ENCODE measurements at places on chromosomes 6 and 20.

DNA sequence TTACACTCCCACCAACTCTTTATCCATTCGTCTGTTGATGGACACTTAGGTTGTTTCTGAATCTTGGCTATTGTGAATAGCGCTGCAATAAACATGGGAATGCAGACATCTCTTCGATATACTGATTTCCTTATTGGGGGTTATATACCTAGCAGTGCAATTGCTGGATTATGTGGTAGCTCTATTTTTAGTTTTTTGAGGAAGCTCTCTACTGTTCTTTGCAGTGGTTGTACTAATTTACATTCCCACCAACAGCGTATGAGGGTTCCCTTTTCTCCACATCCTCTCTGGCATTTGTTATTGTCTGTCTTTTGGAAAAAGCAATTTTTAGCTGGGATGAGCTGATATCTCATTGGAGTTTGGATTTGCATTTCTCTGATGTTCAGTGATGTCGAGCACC is 4.6 kb upstream of the PFDN4 start:
- no peak for DNase-seq

GRCh38 chr20:38175304-38176180 is 10.5 kb upstream of the TGM2 start:
- no peak for DNase-seq

- DNase-seq: peak; percentile 64
These were observed 28.5 kb upstream of the TMEM14A start for GRCh38 chr6:52642368-52642767.

DNA sequence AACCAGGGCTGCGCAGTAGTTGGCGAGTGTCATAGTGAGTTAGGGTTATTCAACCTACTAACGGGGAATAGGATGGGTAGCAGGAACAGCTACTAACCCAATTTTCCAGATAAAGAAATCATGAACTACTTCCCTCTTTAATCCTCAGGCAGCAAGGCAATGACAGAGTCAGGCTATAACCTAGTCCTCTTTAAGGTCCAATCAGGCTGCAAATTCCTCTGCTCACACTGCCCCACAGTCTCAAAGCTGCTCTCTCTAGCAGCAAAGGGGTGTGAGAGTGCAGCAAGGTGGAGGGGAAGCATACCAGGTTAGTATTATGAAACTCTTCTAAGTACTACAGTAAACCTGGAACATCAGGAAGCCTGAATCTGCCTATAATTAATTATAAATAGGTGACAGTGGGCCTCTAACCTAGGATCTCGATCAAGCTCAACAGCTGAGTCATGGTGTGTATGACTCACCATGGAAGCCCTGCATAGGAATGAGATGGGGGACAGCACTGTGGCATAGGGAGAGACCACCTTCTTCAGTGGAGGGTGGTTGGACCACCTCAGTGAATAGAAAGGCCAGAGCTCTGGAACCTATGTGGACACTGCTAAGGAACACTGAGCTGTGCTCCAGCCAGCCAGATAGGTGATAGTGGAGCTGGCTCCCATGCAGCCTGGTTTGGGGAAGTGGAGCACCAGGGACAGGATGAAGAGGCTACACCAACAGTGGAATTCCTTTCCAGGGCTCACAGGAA is 7.9 kb downstream of the PEX6 start:
- no peak for DNase-seq

GRCh38 chr20:13158369-13158768 is 62.7 kb upstream of the ISM1 start:
- no peak for DNase-seq

DNA sequence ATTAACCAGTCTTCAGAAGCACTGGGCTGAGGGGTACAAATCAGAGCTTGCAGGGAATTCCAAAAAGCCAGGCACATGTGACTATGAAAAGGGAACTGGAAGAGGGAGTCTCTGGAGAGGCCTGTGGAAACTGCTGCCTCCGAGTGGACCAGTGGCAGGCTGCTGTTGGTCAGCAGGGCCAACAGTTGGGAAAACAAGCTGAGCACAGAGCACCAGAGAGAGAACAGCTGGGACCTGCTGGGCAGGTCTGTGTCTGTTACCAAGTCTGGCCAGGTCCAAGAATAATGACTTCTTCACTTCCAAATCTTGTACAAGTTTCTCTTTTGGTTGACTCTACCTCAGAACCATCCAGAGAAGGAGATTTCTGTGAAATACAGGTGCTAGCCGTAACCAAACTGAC is 81.4 kb downstream of the LIN28B start:
- DNase-seq: no peak

GRCh38 chr20:58287638-58288037 is 21.9 kb upstream of the RAB22A start:
- DNase-seq: no peak

DNA sequence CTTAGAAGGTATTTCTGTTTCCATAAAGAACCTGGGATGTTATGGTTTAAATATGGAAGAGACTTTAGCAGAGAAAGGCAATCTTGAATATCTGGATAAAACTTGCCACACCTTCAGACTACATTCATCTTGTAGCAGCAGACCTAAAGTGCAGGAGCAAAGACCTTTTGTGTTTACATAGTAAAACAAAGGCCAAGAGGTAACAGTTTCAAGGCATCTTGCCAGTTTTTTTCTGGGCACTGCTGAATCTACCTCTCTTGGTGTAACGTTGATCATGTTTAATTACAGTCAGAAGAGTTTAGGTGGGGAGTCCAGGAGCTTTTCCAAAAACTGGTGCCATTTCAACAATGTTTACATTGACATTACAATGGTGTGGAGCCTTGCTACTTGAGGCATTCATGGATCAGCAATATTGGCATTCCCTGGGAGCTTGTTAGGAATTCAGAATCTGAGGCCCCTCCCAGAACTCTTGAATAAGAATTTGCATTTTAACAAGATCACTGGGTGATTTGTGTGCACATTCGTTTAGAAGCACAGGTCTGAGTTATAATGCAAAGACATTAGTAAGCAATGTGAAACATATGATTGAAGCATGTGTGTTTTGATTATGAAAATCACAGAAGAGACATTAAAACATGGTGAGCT is 94.5 kb downstream of the F13A1 start:
- DNase-seq: peak; percentile 4

GRCh38 chr20:44768854-44769480 is 23.3 kb downstream of the KCNK15 start:
- DNase-seq: no peak

- DNase-seq: no peak
These were observed 188.2 kb downstream of the FNDC1 start for GRCh38 chr6:159357211-159357915.

- no peak for DNase-seq
These were observed 85.9 kb downstream of the VIP start for GRCh38 chr6:152836523-152836922.

GRCh38 chr6:143535189-143535614 is 23.7 kb upstream of the FUCA2 start:
- DNase-seq: no peak

- no peak for DNase-seq
These were observed 107.9 kb upstream of the MLIP start for GRCh38 chr6:54003316-54003715.

GRCh38 chr6:35669451-35670045 is 19.2 kb downstream of the FKBP5 start:
- DNase-seq: no peak

DNA sequence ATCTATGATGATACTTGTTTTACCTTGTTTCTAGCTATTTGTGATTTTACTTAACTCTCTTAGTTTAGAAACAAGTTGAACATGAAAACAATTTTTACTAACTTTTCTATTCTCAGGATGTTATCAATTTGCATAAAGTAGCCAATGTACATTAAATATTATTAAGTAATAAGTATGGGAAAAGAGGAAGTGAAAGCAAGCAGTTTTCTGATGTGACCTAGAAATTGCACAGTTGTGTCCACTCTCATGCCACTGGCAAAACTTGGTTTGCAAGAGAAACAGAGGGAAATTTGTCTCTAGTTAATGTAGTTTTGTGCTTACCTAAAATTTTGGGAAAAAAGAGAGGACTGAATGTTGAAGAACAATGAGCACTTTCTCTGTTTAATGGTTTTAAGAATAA is 19.2 kb upstream of the TSPYL1 start:
- DNase-seq: no peak

GRCh38 chr6:89917801-89918366 is 23.6 kb downstream of the GJA10 start:
- DNase-seq: no peak

- peak; percentile 93 for DNase-seq
These were observed 421.1 kb downstream of the BCKDHB start for GRCh38 chr6:80527552-80528052.

- no peak for DNase-seq
These were observed 17.7 kb upstream of the DST start for GRCh38 chr6:56660381-56660730.

- peak; percentile 53 for DNase-seq
These were observed 702.7 kb downstream of the MAFB start for GRCh38 chr20:39986173-39986904.

GRCh38 chr6:168231393-168231957 is 88.1 kb downstream of the DACT2 start:
- no peak for DNase-seq

DNA sequence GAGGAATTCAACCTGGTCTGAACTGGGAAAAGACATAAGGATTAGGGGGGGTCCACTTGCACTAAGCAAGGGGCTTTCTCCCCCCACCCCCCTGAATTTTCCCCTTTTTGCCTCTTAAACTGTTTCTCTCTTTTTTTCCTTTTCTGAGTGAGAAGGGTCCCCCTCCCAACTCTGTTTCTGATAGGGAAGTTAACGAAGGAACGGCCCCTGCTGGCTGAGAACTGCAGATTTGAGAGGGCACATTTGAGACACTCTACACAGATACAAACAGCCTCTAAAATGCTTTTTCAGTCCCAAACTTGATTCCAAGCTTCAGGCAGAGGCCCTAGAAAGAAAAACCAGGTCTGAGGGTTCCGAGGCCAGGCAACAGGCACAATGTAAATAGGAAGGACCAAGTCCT is 91.7 kb downstream of the JARID2 start:
- no peak for DNase-seq

- peak; percentile 90 for DNase-seq
These were observed 40.6 kb downstream of the SLC35D3 start for GRCh38 chr6:136962661-136963060.

DNA sequence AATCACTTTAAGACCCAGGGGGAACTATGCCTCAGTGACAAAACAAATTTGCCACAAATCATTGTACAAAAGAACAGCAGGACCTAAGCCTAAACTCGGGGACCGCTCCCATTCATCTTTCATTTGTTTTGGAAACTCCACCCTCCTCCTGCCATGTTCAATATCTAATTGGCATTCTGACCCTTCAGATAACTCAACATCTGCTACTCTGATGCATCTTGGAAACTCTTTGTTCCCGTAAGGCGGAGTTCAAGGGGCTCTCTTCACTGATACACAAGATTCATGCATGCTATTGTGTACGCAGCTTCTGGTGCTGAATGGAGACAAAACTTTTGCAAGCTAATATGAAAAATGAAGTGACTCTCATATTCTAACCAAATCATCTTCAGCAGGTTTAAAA is 187.6 kb downstream of the ZFP64 start:
- DNase-seq: no peak

DNA sequence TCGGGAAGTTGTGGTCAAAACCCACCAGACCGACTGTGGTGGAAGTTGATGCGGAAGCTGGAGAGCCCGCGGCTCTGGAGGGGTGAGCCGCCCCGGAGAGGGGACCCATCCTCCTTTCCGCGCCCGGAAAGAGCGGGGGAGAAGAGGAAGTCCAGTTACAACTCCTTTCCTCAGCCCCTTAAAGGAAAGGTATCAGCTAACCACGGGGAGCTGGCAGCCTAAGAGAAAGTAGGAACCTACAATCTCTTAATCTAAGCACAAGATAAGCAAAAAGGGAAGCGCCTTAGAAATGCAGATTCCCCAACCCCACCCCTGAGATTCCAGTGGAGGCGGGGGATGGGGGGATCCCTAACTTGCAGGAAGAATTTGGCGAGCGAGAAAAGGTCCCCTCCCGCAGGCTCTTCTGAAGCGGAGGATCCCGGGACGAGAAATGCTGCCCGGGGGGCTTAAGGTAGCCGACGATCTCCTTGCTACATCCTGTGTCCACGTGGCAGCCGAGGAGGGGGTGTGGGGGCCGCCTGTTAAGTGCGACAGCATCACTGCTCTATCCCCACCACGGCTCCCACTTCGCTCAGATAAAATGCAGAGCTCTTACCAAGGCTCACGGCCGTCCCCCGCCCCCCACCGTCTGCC is 87.5 kb downstream of the ZFP64 start:
- no peak for DNase-seq

DNA sequence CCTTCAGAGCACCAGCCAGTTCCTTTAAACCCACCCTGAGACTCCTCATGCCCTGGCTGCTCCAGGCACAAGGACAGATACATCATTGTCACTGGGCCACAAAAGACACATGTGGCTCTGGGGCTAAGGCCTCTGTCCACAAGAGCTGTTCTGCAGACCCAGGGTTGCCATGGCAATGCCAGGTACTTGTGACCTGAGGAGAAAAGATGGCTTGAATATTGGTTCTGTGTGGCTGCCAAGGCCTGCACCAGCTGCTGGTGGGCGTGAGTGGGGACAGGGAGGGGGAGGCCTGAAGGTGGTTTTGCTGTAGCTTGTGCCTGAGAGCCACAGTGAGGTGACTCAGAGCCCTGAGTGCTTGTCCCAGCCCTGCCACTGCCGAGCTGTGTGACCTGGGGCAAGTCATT is 31.8 kb downstream of the SAYSD1 start:
- DNase-seq: peak; percentile 56

- no peak for DNase-seq
These were observed 9.0 kb upstream of the FAM110A start for GRCh38 chr20:824490-824889.

- DNase-seq: no peak
These were observed 767.1 kb downstream of the KIF16B start for GRCh38 chr20:15806105-15806504.

GRCh38 chr20:6028818-6029217 is 25.0 kb downstream of the LRRN4 start:
- no peak for DNase-seq

DNA sequence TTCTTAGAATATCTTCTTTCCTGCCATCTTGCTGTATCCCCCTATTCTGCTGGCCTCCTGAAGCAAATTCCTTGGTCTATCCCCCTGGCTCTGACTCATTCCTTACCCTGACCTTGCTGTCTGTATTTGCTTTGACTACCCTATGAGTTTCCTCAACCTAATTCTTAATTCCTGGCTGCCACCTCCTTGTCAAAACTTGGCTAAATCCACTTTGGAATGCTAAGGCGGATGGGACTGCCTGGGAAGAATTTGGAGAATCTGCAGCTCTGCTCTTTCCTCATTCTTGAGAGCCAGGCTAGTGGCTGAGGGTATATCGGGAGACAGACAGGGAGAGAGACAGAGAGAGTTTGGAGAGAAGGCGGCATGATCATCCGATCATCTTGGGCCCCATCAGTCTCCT is 24.4 kb downstream of the CAP2 start:
- DNase-seq: no peak

DNA sequence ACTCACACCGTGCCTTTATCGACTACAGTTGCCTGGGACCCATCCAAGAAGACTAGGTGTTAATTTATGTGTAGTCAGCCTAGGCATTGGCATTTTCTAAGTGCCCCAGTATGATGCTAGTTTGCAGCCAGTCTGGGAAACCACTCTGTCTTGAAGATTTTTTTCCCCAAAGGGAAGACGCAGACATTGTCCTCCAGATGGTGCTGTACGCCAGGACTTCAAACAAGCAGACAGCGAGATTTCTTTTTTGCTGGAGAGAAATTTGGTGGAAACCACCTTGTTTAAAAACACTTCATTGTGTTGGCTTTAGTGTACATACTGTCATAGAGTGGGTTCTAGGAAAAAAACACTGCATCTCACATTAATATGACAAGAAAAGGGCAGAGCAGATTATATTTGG is 30.0 kb downstream of the ALDH5A1 start:
- peak; percentile 6 for DNase-seq

Measured in NCI-H774 (cell line).